ENCODE measurements at places on chromosomes 6 and 20. TPM values are rescaled to one million over a fixed set of nuclear protein-coding genes. Genes with fewer than 3 reads are reported as not detected.

CD24 gene
- total RNA-seq, result 6.6 TPM

IL20RA gene
- 1.2 TPM for total RNA-seq

SIRPD gene
- not detected for total RNA-seq

KCNS1 gene
- not detected for total RNA-seq

- peaks cover 46% of the 10 kb centered on the region for H3K4me1 ChIP-seq
- DNase-seq, result no peak
- H3K4me3 ChIP-seq, result no peak overlapping the region
- peaks cover 50% of the 10 kb centered on the region for H3K27me3 ChIP-seq
- H3K27ac ChIP-seq, result no peak overlapping the region
- H3K36me3 ChIP-seq, result no peaks in the 10 kb centered on the region
These were observed 5.4 kb upstream of the POU3F2 start for GRCh38 chr6:98828941-98829411.

DNA sequence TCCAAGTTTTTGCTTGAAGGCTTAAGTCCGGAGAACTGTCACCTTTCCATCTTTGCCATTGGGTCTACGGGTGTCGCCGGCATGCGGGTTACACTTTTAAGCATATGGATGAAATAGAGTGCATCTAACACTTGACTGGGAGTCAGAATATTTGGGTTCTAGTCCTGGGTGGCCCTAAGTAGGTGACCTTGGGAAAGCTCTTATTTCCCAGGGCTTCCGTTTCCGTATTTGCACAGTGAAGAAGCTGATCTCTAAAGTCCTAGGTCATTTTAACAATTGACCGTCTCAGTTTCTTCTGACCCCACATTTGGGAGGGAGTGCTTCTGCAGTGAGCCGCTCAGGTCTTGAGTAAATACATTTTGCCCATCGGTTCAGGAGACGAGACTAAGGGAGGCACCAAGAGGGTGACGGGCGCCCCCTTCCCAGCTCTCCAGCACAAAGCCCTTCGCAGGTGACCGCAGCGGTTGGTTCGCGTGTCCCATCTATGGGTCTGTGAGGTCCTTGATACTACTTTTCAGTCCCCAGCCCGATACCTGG lies 651 bp upstream of the BLTP3A start:
- H3K4me3 ChIP-seq, result peak overlapping the region; percentile 81
- no peak for DNase-seq
- H3K4me1 ChIP-seq, result peaks cover 18% of the 10 kb centered on the region
- H3K27ac ChIP-seq, result peak overlapping the region; percentile 89

GRCh38 chr6:146029573-146030184 lies 817 bp downstream of the GRM1 start:
- H3K27ac ChIP-seq, result no peak overlapping the region
- no peak overlapping the region for H3K4me3 ChIP-seq
- no peak for DNase-seq
- H3K36me3 ChIP-seq, result no peaks in the 10 kb centered on the region

- no peak overlapping the region for H3K27ac ChIP-seq
- no peak for DNase-seq
- H3K36me3 ChIP-seq, result no peaks in the 10 kb centered on the region
- no peaks in the 10 kb centered on the region for H3K4me1 ChIP-seq
- no peak overlapping the region for H3K4me3 ChIP-seq
These were observed 108.4 kb upstream of the PLEKHG1 start for GRCh38 chr6:150491131-150491810.

DNA sequence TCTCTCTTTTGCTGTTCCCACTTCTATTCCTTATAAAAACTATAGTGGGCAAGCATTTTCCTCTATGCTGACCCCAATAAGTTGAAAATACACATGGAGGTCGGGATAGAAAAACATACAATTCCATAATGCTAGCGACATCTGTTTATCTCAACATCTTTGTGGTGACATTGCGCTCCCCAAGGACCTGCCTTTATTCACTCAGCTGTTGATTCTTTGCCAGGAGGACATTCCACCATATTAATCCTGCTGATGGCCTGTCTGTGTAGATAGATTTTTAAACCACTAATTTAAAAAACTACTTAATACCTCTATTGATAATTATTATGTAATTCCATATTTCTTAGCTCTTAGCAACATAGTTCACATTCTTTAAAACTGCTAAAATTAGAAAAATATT lies 555.3 kb upstream of the MAP3K7 start:
- H3K27me3 ChIP-seq, result no peaks in the 10 kb centered on the region
- no peak overlapping the region for H3K4me3 ChIP-seq
- H3K4me1 ChIP-seq, result no peaks in the 10 kb centered on the region
- no peak overlapping the region for H3K27ac ChIP-seq
- DNase-seq, result no peak

DNA sequence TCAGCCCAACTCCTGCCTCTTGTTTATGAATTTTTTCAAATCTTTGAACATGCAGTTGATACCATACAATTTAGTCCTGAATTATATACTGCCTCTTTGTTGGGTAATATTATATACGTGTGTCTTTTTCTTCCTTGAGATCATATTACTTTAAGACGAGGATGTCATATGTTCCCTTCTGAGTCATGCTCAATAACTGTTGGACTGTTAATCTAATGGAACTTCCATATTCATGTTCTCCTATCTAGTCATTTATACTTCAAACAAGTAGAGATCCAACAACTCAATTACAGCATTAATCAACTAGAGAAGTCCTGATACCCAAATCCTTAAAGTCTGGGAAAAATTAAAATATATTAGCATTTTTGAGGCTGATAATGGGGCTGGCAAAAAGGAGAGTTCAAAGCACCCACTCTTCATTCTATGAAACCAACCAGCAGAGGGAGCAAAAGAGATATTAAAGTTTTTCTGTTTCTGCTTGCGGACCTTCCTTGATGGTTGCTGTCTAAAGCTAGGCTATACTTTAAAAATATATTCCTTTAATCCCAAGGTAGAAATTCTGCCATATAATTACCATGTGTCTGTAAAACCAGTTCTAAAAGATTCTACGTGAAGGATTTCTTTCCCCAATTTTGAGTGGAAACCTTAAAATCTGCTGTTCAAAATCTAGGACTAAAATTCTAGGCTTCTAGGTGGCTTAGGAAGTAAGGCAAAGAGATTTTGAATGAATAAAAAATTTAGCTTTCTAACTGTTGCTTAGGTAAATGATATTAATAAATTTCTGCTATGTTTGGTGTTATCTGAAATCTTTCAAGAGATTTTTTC lies 498.9 kb downstream of the BCKDHB start:
- DNase-seq, result no peak
- no peak overlapping the region for H3K4me3 ChIP-seq
- no peaks in the 10 kb centered on the region for H3K27me3 ChIP-seq

DNA sequence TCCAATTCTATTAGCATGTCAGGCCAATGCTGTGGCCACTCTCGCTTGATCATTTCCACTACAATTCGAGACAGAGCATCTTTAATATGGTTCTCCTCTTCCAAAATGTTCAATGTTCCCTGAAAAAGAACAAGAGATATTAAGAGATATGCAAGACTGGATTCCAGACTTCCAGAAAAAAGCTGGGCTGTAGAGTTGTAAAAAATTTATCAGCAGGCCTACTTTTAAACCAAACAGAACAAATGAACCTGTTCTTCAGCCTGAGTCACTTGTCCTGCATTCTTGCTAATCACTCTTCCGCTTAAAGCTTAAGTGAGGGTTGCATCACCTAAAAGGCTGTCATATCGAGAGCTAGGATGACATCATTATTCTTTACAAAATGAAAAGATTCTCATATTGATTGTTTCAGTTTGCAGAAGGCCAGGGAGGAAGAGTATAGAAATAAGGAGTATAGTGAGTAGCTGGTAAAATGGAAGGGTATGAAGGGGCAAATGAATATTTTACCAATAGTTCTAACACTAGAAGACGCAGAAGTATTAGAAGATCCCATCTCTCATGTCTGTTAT lies 4.9 kb downstream of the XPO5 start:
- DNase-seq, result no peak
- peaks cover 28% of the 10 kb centered on the region for H3K36me3 ChIP-seq
- no peaks in the 10 kb centered on the region for H3K27me3 ChIP-seq
- H3K27ac ChIP-seq, result no peak overlapping the region
- no peaks in the 10 kb centered on the region for H3K4me1 ChIP-seq

All from thoracic aorta (tissue), 2 donors.